ENCODE measurements at places on chromosomes 3 and 15. TPM values are rescaled to one million over a fixed set of nuclear protein-coding genes. Genes with fewer than 3 reads are reported as not detected.

Gene SCN5A
- not detected for total RNA-seq

Gene GLDN
- 2.3 TPM for total RNA-seq

Gene CSPG4
- total RNA-seq: 8.9 TPM

Gene PP2D1
- not detected for total RNA-seq

Gene DLG1
- 53.7 TPM for total RNA-seq

Gene VILL
- 2.2 TPM for total RNA-seq

Gene ZNF592
- 22.6 TPM for total RNA-seq

Gene FILIP1L
- 1.2 TPM for total RNA-seq

DNA sequence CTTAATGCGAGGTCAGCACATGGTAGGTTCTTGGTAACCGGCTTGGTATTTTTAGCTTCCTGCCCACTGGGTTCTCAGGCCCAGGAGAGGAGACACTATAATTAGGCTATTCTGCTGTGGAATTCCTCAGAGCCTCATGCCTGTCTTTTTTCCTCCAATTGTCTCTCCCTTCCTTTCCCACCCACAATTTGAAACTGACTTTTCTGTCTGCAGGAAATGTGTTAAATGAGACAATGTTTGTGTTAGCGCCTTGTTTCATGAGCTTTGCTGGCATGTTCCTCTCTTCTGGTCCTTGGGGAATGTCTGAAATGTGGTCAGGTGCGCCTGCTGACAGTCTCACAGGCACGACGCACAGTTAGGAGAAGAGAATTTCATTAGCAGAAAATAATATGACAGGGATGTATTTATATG lies 223.6 kb upstream of the CTNNB1 start:
- DNase-seq: no peak

GRCh38 chr3:97187771-97188170 lies 373.4 kb downstream of the EPHA6 start:
- no peak for DNase-seq

DNA sequence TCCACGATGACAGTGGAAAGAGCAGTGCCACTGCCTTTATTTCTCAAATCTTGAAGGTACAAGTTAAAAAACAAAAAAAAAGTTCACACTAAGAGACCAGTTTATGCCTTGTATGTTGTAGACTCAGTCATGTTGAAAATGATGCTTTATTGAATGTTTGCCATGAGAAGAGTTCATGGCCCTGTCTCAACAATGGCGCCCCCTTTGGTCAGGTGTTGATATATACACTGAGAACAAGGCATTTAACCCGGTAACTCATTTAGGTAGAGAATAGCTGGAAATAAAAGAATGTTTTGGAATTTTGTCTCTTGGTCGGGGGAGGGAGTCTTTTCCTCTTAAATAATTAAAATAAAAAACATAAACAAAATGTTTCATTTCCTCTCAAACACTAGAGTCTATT lies 145.6 kb upstream of the SLC2A2 start:
- no peak for DNase-seq

DNA sequence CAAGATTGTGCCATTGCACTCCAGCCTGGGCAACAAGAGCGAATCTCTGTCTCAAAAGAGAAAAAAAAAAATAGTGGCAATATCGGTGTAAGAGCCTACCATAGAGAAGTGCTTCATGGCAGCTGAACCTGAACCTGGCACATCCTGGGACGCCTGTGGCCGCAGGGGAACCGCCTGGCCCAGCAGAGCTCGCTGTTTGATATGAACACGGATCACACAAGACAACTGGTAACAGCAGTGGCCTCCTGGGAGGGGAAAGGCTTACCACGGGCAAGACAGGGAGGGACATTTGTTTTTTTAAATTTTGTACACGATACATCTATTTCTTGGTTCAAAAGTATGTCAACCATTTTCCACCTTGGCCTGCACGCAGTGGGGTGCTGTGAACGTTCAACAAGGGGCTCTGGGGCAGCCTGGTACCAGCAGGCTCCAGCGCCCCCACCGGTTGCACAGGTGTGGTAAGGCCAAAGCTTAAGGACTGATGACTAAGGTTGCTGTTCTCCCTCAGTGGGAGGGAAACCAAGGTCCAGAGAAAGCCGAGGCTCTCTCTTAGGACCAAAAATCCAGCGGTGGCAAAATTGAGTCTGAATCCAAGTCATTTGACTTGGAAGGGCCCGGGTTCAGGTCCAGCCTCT lies 21.7 kb upstream of the EPHB3 start:
- DNase-seq: no peak

DNA sequence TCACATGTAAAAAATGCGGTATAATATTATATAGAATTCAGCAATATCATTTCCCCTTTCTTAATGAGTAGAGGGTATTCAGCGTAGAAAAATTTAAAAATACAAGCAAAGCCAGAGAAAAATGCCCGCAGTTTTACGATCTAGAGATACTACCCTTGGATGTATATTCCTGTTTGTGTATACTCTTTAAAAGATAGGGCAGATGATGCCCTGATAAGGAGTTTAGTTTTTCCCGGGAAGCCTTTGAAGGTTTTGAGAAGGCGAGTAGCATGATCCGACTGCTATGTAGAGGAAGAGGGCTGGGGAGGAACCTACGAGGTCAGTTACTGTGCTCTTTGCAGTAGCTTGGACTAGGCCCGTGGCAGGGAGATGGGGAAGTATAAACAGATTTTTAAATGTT lies 1.2 kb downstream of the YEATS2 start:
- DNase-seq: peak; percentile 33

DNA sequence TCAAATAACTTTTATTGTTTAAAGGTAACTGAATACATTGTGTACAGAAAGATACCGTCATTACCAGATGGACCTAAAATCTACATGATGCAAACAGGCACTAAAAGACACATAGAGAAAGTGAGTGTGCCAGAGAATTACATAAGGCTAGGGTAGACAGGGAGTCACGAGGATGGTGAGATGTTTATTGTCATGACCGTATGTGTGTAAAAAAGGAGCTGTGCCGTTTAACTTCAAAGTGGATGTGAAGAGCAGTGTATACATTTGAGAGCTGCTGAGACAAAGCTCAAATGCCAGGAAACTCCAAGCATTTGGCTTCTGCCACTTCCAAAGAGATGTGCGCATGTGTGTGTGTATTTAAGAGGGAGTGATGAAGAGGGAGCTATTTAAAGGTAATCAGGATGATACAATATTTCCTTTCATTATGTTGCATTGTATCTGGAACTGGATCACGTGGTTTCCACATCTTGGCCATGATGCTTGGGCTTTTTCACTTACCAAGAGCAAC lies 51.4 kb upstream of the IGF1R start:
- no peak for DNase-seq

GRCh38 chr15:66233487-66234415 lies 19.8 kb downstream of the MEGF11 start:
- no peak for DNase-seq

DNA sequence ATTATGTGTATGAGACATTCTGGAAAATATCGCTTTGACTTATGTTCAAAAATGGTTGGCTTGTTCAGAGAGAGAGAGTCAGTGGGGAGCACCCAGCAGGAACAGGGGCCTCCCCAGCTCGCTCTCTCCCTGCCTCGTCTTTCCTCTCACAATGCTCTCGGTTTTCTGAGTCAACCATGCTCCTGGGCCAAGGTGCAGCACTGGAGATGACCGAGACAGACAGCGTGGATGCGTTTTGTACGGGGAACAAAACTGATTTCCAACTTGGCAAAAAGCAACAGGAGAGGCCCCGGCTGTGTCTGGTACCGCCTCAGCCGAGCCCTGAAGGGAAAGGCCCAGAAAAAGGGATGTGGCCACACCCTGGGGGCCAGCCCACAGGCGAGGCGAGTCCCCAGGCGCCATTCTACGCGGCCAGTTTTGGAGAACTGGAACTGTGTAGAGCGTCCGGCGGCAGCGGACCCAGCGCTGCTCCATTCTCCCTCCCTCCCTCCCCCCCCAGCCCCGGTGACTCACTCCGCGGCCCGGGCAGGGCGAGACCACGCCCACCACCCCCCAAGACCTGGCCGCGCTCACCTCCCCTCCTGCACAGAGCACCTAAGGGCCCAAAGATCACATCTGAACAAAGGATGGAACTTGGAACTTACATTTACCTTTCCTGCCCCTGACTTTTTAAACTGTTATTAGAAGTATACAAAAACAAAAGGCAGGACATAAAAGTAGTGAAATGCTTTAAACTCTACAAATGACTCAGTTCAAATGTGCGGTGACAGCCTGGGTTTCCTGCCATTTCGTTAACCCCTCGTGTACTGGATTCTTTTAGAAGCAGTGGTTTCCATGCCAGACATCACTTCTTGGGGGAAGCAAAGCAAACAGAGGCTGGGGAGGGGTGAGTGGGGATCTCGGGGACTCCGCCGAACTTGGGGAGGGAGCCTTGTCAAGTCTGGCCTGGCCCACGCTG lies 12.7 kb downstream of the ATP10A start:
- DNase-seq: no peak

DNA sequence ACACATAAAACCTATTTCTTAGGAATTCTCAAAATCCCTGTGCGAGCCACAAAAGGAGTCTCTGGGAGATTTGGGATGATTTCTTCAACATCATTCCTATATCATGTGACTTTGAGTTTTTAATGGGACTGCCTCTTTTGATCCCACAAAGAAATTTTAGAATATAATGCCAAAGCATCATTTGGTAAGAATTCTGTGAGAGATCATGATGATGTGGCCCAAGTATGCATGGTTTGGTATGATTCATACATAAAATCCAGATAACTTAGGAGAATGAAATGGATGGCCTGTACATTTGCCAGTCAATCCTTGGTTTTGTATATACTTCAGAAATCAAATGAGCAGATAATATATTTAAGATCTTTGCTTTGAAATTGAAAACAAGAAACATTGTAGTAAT lies 61.3 kb downstream of the UBE2E2 start:
- no peak for DNase-seq

DNA sequence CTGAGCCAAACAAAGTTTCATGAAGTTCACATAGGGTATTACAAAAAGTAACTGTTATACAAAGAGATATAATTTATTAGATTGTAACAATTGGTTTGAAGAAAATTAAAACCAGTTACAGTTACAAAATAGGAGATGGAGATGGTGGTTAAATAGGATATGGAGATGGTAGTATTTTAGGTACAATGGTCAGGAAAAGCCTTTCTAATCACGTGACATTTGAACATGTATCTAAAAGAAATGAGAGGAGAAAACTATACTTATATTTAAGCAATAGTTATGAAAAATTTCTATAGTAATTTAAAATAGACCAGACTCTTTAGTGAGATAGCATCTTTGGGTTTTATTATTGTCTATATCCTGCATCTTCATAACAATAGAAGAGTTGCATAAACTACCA lies 312.9 kb downstream of the RBMS3 start:
- DNase-seq: no peak

DNA sequence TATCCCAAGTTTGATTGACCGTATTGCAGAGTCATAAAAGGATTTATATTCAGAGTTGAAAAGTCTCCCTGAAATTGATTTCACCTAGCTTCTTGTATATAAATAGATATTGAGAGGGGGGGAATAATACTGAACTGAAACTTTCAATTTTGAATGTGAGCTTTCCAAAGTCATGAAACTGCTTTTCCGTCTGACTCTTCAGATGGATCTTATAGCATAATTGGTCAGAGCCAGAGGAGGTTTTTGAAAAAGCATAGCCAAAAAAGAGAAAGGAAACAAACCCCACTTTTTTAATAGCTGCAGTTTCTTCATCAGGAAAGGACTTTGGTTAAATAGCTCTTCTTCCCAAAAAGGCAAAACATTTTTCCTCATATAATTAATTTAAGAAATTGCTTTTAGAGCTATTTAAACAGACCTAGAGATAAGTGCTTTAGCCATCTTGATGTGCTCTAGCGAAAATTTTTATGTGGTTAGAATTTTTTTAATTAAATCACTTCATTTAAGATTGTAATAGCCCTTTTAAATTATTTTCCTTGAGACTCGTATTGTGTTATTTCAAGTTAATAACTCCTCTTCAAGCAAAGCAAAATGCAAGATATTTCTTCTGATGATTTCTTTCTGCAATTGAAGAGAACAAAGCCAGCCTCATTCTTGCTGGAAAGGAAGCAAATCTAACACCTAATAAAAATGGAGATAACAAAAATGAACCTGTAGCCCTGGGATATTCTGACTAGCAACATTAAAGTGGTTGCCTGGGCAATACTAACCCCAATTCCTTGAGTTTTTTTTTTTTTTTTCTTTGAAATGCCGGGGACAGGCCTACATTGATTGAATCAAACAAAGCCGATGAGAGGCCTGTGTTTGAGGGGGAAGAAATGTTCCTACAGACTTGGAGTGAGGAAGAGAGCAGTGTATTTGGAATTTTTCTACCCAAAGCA lies 173.6 kb downstream of the PTPRG start:
- no peak for DNase-seq

DNA sequence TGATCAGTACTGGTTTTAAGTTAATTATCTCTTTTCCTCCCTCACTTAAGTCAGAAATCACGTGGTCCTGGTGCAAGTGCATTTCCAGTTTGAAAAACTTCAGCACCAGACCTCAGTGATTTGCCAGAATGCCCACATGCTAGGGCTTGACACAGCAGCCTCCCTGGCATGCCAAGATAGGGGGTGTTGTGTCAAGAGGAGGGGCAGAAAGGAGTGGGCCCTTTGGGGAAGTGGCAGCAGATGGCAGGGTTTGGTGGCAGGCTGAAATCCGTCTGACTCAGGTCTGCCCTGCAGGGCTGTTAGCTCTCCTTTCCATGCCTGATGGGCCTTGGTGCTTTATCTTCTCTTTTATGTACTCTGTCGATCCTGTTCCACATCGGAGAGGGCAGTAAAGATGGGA lies 23.4 kb downstream of the PXK start:
- no peak for DNase-seq

DNA sequence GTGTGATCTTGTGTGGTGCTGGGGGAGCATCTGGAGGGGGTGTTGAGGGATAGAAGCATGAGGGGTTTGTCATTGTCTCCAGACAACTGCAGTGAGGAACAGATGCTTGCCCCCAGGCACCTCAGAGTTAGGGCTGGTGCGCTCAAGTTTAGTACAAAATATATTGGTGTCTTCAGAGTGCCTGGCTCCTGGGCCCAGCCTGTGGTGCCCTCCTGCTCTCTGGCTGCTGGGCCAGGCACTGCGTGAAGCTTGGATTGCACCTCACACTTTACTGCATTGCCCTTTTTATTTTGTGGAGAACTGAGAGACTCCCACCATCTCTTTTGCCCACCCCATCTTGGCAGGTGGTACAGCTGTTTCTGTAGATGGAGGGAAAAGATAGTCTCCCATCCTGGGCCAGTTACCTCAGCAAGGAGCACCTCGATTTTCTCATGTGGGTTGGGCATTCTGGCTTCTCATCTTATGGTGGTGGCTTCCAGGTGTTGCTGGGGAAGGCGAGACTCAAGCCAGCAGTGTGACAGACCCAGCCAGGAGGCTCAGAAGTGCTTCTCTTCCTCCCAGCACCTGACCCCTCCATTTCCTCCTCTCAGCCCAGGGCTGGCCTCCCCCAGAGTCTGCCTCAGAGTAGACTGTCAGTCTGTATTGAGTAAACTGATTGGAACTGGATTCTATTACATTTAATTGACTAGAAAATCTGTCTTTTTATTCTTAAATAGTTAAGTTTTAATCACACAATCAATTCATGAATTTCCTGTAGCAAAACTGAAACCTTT lies 140.5 kb downstream of the DNAJB8 start:
- DNase-seq: no peak

GRCh38 chr3:184135911-184136260 lies 728 bp downstream of the EIF2B5 start:
- no peak for DNase-seq

GRCh38 chr3:122800706-122801237 lies 5.9 kb downstream of the SLC49A4 start:
- no peak for DNase-seq

Measured in HT-29 (cell line).